ENCODE measurements at places on chromosomes 5 and 9.

DNA sequence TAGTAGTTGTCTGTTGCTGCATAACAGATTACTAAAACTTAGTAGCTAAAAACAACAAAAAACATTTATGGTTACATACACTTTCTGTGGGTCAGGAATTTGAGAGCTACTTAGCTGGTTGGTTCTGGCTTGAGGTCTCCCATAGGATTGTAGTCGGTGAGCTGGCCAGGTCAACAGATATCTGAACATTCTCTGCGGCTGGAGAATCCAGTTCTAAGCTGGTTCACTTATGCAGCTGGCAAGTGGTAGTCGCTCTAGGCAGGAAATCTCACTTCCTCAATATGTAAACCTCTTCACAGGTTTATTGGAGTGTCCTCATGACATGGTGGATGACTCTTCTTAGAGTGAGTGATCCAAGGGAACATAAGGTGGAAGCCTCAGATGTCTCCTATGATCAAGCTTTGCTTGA is 65.7 kb upstream of the TNFAIP8 start:
- no peak for DNase-seq

- no peak for DNase-seq
These were observed 73.5 kb downstream of the SLF1 start for GRCh38 chr5:94691949-94692348.

- DNase-seq: no peak
These were observed 6.9 kb downstream of the PCDHGA12 start for GRCh38 chr5:141437221-141437620.

DNA sequence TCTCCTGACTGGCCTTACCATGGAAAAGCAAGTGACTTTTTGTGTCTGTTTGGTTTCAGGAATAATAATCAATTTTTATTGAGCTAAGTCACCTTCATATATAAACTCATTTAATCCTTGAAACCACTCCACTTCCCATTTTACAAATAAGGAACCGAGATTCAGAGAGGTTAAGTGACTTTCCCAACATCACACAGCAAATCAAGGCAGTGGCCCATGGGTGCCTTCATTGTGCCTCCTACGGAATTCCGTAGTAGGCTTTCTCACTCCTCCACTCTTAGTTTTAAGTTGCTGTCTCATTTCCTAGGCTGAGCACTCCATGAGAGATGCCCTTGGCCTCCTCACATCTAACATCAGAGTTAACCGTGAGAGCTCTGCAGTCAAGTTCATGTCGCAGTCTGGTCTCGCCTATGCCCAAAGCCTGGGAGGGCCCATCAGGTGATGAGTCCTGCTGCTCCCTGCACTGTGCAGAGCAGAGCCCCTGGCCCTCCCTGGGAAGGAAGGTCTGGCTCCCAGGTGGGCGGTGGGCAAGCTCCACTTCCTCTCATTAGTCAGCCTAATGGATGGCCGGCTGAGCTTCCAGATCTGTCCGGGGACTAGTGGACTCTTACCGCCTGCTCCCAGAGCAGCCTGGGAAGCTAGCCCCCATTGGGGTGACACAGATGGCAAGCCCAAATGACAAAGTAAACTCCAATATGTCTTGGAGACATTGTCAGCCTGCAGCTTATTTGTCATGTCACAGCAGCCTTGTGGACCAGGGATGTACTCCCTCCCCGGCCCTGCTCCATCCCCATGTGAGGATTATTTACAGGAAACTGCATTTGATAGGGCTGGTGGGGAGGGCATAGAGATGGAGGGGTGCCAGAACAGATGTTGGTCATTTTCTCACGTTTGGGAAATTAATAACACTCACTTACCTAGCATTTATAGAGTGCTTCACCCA is 123.4 kb downstream of the MVB12B start:
- peak; percentile 24 for DNase-seq

DNA sequence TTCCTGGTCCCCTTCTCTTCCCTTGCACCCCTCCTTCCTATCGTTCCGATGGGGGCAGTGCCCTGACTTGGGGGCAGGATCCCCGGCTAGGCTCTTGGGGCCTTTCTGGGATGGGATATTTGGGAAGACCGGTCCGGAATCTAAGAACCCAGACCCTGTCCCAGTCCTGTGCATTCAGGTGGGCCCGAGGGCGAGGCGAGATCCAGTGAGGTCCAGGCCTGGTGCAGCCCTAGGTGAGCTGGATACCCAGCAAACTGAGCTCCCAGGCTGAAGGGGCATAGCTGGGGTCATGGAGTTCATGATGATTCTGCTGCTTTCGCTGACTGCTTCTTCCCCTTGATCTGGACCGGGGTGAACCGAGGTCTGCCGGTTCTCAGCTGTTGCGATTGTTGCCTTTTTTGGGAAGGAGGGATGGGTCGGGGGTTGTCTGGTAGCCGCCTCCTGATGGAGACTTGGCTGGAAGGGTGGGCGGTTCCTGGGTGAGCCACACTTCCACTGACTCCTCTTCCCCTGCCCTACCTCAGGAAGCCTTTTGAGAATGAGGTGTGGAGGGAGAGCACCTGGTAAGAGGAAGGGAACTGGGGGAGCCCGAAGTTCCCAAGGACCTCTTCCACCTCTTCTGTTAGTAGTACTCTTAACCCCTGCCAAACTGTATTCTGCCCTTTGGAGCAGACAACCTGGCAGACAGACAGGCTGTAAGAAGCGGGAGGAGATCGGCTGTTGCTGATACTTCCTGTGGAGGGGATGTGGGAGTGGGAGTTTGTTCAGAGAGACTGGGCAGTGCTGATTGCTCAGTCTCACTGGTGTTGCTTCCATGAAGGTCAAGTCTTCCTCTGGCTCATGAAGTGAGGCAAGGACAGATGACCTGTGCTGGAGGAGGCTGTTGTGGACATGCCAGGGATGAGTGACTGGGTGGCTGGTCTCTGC is 1.0 kb downstream of the LRRC8A start:
- DNase-seq: peak; percentile 45

DNA sequence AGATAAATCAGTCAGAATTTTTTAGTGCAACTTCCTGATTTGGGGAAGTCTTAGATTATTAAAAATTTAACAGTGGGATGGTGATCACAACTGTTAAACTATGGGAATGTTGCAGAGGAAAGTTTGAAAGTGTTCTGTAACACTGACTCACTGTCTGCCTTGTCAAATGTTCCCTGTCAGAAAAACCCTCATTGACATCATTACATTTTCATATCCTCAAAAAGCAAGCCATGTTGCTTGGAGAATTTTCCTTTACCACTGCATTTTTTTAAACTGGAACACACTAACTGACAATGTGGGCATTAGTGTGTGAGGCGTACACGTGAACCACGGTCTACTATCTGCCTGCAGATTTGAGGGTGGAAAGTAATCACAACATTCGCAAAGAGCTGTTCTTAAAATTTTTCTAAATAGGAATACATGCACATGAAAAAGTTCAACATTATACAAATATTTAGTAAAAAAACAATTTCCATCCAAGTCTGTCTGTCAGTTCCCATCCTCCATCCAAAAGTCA is 28.6 kb upstream of the IL7R start:
- DNase-seq: no peak

DNA sequence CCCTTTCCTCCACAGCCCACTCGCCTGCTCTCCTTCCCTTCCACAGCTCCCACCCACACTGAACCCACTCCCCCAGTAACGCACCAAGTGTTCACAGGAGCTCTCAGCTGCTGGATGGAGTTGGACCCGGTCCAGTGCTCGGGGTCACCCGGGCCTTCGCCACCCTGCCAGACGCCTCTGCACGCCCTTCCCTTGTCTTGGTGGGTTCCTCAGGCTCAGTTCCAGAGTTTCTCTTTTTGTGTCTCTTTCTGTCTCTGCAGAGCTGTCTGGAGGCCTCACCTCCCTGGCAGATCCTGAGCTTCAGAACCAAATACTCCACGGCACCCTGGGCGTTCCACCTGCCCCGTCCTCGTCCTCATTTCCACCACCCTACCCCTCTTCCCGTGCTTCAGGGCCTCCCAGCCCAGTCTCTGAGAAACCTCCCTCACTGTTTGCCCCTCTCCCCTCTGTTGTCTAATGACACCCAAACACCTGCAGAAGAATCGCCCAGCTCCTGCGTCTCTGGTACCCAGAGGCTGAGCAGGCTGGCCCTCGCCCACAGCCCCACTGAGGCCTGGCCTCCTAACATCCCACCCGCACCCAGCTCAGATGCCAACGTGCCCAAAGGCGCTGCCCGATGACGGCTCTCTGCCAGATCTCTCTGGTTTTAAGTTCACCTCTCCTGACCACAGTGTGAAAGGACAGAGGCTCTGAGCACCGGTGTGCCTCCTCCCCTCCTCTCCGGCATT is 74.3 kb downstream of the COL23A1 start:
- DNase-seq: no peak

DNA sequence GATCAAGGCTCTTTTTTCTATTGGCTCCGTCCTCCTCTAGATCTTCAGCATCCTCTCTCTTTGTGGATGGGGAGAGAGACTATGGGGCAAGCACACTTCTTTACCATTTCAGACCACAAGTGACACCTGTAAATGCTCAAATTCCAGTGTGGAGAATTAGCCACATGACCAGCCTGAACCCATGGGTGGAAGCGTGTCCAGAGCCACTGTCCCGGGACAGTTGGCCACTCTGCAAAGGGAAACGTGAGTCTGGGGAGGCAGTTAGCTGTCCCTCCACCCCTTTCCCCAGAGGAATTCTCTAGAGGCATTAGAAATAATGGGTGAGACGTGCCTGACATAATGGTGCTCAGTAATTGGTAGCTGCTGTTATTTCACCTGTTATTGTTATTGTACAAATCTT is 40.9 kb downstream of the AMBP start:
- no peak for DNase-seq

GRCh38 chr5:134430001-134430569 is 18.4 kb upstream of the CDKN2AIPNL start:
- no peak for DNase-seq

- DNase-seq: no peak
These were observed 233.1 kb downstream of the AGTPBP1 start for GRCh38 chr9:85508616-85509015.

- no peak for DNase-seq
These were observed 5.2 kb upstream of the LMX1B start for GRCh38 chr9:126608551-126608950.

DNA sequence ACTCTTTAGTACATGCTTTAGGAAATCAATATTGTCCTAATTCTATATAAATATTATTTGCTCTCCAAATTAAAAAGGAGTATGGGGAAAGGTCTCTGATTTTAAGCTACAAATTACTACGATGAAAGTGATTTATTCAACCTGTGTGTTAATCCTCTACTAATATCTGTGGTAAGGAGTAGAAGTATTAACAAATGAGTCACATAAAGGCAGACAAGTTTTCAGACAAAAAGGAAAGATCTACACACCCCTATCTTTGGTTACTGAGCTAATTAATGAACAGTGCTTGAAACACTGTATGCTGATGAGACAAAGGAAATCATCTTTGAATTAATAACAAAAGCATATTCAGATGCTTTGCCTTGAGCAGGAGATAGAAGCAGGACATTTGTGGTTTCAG is 15.9 kb downstream of the LOX start:
- DNase-seq: no peak

Data from NCI-H2171 treated with DMSO at 0.1 percent for 48 hours (cell line).